ENCODE measurements at places on chromosomes 5 and 9.

DNA sequence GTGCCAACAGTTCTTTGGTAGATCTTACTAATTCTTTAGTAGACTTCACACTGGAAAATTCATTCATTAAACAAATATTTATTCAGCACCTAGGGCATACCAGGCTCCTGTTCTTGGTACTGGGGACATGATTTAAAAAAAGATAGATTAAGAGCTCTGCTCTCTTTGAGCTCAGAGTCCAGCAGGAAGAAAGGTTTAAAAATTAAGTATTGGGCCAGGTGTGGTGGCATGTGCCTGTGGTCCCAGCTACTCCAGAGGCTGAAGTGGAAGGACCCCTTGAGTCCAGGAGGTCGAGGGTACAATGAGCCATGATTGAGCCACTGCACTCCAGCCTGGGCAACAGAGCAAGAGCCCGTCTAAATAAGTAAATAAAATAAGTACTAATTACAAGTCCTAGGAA is 41.4 kb downstream of the ENC1 start:
- DNase-seq = no peak

DNA sequence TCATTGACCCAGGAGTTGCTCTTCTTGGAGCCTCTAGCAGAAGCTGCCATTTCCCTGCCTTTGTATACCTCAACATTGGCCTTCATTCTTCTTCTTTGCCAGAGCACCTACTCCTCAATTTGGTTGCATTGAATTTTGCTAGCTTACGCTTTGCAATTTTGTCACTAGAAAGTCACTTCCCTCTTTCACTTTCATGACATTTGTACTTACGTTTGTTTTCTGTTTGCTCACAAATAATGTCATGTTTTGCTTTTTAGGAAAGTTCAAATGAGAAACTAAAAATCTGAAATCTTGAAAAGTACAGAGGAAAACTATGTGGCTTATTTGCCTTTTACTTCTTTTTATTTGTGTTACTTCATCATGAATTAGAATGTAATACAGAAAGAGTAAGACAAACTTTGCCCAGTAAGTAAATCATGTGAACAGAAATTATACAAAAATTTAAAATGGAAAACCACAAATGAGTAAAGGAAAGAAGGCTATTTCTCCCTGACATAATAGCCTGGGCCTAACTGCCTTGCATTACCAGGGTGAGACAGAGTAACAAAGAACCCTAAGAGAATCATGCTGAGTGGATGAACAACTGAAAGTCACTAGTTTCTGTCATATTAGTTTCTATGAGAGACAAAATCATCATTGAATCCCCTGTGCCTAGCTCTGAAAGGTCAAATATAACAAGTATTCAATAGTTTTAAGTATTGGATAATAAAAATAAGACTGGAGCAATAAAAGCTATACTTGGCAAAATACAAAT is 7.4 kb upstream of the IFNA1 start:
- no peak for DNase-seq

- DNase-seq = no peak
Observed at GRCh38 chr5:91848453-91848852, 465.3 kb upstream of the ARRDC3 start.

- DNase-seq = no peak
Observed at GRCh38 chr5:133200256-133200655, 148.4 kb downstream of the HSPA4 start.

GRCh38 chr5:73796164-73797131 is 170.5 kb downstream of the ARHGEF28 start:
- no peak for DNase-seq

DNA sequence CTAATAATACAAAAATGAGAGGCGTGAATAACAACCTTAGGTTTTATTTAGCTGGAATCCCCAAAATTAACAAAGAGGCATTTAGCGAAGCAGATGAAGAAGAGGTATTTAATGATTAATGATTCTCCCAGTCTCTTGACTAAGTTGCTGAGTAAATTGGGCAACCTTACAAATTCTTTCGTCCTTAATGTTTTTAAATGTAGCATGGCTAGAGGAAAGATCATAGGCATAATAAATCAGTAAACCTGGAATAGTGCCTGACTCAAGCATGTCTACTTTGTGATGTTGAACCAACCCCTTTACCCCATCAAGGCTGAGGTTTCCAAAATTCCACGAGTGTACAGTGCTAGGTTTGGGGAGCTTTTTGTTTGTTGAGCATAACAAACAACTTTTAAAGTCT is 7.9 kb downstream of the BHMT start:
- no peak for DNase-seq

DNA sequence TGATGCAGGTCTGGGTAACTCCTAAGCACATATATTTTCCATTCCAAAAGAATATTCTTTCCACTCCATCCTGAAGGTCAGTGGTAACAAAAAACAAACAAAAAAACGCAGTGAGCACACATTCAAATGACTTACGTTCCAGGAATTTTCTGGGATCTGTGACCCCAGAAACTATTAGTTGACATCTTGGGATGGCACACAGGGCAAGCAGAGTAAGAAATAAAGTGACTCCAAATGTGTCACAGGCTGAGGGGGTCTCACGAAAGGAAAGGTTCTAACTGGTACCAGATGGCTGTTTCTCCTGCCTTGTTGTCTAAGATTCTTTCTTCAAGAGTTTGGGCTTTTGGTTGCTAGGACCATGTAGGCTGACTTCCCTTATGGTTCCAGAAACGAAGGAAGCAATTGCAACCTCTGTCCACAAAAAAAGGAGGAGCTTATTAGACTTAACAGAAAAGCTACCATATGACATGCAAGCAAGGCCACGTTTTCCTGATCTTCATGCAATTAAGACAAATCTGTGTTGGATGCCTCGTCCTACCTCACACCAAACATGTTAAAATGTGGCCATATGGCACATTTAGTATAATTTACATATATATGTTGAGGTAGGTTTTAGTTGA is 32.7 kb downstream of the PTGS1 start:
- DNase-seq = no peak

DNA sequence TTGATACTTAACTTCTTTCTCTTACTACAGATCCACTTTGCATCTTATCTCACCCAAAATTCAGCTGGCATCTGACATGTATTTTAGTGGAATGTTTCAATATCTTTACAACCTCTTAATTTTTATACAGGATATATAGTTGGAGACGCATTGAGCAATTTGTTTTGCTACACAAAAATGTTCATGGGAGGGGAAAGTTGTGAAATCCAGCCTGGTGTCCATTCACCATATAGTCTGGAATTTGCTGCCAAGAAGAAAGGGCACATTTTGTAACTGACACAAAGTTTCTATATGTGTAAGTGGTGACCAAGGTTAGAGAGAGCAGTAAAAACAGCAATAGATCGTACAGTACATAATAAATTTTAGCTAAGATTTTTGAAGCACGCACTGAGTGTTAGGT is 14.0 kb upstream of the CHD1 start:
- no peak for DNase-seq

DNA sequence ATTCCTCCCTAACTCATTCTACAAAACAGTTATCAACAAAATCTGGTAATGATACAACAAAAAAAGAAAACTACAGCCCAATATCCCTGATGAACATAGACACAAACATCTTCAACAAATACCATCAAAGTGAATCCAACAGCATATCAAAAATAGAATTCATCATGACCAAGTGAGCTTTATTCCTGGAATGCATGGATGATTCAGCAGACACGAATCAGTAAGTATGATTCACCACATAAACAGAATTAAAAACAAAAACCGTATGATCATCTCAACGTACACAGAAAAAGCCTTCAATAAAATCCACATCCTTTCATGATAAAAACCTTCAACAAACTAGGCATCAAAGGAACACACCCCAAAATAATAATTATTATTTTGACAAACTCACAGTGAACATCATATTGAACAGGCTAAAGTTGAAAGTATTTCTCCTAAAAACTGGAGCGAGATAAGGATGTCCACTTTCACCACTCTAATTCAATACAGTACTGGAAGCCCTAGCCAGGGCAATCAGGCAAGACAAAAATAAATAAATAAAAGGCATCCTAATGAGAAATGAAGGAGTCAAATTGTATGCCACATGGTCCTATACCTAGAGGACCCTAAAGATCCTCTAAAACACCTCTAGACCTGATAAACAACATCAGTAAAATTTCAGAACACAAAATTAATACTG is 305.1 kb upstream of the RGMB start:
- no peak for DNase-seq

DNA sequence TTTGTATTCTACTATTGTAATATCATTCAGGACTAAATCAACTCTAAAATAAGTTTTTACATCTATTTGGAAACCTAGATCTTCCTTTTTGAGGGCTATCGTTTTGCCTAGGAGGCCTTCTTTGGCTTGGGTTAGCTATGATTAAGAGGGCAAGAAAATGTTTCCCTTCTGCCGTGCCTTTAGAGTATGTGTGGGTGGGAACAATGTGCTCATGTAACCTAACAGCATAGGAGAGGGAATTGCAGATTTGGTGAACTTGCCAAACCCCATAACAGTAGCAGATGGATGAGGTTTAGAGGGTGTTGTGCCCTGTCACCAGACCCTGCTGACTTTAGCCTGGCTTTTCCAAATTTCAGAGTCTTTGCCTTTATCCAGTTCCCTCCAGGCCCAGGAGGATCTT is 339.0 kb downstream of the ADGRV1 start:
- DNase-seq = no peak

DNA sequence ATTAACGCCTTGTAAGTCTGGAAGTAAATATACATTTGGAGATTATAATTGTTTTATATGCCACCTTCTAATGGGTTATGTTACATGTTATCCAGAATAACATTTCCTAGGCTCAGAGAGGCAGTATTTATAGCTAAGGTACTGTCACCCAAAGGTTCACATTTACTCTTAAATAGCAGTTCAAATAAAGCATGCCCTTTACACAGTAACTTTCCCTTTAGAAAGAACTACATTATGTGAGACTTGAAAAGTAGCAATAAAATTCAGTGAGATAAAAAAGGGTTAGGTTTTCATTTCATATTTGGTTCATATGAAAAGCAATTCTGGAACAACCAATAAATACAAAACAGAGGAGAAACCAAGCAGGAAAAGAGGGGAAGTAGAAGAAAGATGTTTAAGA is 35.1 kb downstream of the SKIC3 start:
- no peak for DNase-seq

DNA sequence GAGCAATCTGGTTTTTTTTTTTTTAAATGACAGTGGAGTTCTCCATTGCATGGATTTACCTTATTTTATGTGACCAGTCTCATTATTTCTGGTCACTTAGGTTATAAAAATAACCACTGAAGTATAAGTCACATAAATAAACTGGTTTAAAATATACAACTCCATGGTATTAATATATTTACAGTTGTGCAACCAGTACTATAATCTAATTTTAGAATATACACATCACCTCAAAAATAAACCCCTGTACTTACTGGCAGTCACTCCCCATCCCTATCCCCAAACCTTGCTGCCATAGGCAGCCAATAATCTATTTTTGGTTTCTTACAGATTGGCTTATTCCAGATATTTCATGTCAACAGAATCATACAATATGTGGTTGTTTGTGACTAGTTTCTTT is 57.8 kb downstream of the FYB1 start:
- no peak for DNase-seq

DNA sequence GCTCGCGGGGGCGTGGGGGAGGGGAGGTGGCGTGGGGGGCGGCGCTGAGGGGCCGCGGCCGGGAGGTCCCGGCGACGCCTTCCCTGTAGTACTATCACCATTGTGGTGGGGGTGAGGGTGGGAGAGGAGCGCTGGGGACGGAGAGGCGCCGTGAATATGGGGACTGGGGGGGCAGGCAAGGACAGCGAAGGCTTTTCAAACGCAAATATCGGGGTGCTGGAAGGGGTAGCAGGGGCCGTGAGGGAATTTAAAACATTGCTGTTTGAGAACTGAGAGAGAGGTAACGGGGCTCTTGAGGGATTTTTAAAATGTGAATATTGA is 427 bp downstream of the RBM27 start:
- DNase-seq = no peak

DNA sequence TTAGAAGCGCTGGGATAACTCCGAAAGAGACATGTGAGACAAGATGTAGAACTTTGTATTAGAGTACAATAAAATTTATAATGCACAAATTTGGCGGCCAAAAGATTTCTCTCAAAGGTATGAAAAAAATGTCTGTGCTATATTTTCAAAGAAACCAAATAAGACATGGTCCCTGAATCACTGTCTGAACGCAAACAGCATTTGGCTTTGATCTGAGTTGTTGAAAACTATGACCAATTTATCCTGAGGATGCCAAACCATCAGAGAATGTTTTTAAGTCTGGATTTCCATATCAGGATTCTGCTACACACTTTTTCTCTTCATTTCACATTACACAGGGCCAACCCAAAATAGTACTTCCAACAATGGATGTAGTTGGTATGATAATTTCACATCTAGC is 9.9 kb upstream of the GLIS3 start:
- DNase-seq = no peak

GRCh38 chr9:131290036-131290766 is 678 bp downstream of the PLPP7 start:
- no peak for DNase-seq

DNA sequence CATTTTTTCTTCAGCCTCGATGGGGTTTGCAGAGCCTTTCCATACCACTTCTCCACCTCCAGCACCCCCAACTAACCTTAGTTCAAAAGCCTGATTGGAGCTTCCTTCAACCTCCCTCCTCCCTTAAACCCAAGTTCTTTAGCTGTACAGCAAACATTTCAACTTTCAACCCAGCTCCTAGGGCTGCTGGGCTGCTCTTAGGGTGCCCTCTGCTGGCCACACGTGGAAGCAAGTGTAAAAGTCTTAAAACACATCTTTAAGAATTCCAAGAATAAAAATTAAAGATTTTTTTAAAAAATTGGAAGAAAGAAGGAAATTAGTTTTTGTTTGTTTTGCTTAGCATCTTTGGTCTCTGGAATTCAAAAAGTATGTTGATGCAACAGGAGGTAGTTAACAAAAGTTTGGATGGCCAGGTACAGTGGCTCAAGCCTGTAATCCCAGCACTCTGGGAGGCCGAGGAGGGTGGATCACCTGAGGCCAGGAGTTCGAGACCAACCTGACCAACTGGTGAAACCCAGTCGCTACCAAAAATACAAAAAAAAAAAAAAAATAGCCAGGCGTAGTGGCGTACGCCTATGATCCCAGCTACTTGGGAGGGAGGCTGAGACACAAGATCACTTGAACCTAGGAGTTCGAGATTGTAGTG is 15.5 kb upstream of the HSD17B3 start:
- DNase-seq = no peak

DNA sequence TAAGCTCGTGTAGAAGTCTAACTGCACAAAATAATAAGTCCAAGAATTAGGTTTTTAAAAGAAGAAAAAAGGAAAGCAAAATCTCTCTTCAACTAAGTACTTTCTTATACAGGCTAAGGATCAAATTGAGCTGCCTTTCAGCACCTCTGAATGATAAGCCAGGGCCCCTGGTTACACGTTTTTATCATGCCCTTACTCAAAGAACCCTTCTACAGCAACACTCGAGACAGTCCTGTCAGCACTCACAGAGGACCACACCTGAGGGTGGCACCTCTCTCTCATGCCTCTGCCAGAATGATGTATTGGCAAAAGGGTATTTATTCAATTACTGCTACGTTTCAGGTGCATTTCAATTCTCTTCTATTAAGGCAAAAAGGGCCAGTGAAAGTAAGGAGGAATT is 150.5 kb downstream of the BNC2 start:
- no peak for DNase-seq

Measured in left lobe of liver (tissue), 2 donors.